Activated CD8-positive, alpha-beta memory T cell treated with anti-CD3 and anti-CD28 coated beads, Interleukin-2, amount 10 ng/mL, durations not matched to agents 7 days and 5 days (primary cell): ENCODE measurements at places on chromosomes 12 and 14.
A peak's percentile ranks its signal among the peaks of the same experiment; 100 is the strongest.

DNA sequence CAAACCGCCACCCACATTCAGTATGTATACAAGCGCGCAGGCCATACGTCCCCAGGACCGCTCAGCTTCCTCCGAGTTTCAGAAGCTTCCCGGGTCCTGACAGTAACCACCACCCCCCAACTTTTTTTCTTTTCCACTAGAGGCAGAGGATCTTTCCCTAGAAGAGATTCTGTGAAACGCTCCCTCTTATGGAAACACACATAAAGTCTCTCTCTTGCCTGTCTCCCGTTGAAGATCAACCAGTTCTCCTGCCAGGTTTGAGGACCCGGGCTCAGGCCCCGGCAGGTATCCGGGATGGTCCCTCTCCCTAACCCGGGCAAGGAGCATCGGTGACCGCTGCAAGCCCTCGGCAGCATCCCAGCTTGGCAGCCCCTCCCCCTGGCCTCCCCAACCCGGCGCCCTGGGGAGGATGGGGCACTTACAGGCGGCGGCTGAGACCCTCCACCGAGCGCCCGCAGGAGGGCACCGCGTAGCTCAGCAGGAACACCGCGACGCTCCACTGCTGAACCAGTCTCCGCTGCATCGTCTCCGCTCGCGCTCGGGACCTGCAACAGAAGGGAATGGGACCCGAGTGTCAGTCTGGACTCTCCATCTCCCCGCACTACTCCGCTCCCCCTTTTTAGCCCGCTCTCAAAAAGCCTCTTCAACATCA is 3.4 kb downstream of the PTHLH start:
- no peak for DNase-seq

DNA sequence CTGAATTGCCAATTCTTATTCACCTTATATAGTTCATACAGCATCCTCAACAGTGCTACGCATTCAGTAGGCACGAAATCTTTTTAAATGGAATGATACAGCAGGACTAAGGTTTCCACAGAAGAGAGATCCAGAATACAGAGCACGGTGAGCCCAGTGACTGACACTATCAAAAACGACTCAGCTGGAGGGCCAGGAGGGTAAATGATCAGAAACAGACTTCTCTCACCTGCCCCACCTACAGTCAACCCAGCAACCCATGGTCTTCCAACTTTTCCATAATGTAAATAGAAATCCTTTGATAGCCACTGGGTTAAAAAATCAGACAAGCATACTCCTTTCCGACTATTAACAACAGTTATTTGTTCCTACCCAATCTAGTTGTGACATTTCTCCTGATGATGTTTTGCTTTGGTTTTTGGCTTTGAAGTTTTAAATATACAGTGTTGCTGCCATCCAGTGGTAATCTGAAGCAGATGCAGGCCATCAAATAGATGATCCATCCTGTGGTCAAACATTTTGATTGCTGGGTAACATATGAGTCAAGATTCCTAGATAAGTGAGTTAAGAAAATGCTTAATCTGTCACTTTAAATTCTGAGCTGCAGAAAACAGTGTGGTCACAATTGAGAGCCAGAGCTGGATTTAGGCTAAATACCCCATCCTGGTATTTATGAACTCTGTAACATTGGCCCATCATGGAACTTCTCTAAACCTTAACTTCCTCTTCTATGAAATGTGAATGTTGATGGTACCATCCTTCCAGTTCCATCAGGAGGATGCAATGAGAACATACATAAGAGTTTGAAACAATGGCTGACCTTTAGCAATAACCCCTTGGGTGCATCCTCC is 42.0 kb downstream of the GPHB5 start:
- no peak for DNase-seq

DNA sequence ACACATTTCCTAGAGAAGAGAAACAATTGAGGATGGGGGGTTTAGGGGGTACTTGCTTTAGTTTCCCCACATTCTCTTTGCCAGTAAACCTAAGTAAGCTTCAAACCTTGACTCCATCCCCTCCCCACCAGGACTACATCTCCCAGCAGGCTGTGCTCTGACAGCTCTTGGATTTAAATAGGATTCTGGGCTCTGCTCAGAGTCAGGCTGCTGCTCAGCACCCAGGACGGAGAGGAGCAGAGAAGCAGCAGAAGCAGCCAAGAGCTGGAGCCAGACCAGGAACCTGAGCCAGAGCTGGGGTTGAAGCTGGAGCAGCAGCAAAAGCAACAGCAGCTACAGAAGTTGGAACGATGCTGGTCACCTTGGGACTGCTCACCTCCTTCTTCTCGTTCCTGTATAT is 20.6 kb downstream of the RDH12 start:
- no peak for DNase-seq

- DNase-seq, result no peak
These were observed 13.1 kb upstream of the DAAM1 start for GRCh38 chr14:59175404-59175803.

- DNase-seq, result no peak
These were observed 7.6 kb downstream of the KRAS start for GRCh38 chr12:25242981-25243679.

- DNase-seq, result no peak
These were observed 167.1 kb downstream of the PIK3C2G start for GRCh38 chr12:18428416-18428815.

DNA sequence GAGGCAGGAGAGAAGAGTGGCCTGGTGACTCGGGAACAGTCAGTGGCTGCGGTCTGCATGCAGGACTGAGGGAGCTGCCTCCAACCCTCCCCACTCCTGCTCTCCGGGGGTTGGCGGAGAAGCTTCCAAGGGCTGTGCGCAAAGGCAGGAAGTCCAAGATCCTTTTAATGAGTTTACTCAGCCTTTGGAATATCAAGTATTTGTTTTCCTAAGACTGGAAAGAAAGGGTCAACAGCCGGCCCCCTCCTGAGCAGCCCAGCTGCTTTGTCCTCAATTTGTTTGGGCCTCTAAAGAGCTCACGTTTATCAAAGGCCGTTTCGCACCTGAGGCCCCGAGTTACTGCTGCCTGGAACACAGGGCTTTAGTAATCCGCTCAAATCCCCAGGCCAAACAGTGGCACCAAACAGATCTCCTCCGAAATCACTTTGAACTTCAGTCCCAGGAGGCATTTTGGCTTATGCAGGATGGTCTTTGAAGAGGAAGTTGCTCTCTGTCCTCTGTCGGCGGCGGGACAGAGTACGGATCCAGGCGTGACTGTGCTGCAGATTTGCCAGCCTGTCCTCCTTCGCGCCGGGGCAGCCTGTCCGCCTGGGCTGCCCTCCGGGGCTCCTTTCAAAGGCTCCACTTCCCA is 117.2 kb upstream of the FZD10 start:
- DNase-seq, result no peak

DNA sequence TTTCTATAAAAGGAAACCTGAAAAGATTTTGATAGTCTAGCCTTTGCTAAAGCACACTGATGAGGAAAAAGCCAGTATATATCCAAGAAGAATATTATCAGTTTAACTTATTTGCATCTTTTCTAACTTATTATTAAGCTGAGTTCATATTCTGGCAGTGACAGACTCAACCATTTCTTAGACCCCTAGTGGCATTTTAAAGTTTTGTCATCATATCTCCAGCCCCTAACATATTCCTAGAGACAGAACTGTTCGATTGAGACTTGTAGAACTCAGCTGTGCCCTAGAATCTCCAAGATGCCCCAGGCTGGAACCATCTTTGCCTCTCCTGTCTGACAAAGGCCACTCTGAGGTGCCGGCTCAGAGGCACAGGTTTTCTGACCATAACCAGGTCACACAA is 365.6 kb downstream of the NELL2 start:
- DNase-seq, result no peak

DNA sequence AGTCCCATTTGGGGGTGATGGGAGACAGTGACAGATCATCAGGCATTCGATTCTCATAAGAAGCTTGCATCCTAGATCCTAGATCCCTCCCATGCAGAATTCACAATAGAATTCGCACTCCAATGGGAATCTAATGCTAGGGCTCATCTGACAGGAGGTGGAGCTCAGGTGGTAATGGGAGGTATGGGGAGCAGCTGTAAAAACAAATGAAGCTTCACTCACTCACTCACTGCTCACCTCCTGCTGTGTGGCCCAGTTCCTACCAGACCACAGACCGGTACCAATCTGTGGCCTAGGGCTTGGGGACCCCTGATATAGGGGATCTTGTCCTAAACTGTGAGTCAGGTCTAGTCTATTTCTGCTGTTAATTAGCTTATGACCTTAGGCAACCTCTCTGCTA is 40.1 kb upstream of the EPS8 start:
- DNase-seq, result no peak

DNA sequence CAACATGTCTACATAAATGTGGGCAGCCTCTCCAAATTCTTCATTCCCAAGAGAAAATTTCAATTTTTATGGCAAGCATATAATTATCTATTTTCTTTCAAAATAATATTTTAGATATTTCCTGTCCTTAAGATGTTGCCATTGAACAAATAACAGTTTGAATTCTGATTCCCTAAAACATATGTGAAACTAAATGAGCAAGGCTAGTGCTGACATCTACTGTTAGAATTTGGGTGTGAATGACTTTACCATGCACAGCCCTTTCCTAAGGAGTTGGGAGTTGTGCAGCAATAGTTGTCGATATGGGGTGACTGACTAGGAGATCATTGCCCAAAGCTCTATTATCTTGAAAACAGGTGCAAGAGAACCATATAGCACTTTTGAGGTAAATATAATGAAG is 108.2 kb upstream of the SLC38A4 start:
- no peak for DNase-seq

GRCh38 chr14:75906680-75907280 is 75.0 kb downstream of the TGFB3 start:
- peak; percentile 75 for DNase-seq

DNA sequence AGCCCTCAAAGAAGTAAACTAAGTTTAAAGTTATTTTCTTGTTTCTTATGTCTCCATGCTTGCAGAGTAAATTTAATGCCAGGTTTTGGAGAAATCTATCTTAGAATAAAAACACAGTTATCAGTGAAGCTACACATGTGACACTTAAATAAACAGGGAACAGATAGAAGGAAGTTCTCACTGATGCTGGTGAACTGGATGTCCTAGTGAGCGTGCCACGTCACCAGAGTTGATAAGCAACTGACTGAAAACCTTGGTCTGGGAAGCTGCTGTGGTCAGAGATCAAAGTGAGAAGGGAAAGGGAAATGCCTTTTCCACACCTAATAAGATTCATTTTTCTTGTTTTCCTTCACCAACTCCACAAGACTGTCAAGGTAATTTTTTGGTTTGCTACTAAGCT is 74.8 kb upstream of the PCED1B start:
- DNase-seq, result no peak
